ENCODE measurements at places on chromosomes 1 and 21.

DNA sequence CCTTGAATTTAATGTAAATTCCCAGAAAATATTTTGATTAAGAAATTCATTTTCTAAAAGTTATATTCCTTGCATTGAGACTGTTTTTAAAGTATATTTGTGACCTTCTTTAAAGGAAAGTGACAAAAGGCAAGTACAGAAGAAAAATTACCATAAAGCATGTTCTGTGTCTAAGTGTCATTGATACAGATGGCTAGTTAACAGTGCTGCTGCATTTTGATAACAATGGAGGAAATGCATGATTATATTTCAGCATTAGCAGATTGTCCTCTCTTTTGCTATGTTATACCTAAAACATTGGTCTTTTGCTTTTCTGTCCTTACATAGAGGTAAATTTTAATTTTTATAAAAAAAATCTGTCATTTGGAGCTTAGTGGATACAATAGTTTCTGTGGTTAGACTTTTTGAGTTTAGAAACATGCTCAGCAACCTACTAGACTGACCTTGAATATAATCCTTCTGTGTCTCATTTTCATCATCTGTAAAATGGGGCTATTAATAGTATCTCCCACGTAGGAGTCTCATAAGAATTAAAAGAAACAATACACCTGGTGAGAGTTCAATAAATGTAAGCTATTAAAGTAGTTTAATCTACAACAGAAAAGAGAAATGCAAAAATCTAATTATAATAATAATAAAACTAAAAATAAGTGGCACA lies 51.1 kb upstream of the RGS21 start:
- no peak for DNase-seq

DNA sequence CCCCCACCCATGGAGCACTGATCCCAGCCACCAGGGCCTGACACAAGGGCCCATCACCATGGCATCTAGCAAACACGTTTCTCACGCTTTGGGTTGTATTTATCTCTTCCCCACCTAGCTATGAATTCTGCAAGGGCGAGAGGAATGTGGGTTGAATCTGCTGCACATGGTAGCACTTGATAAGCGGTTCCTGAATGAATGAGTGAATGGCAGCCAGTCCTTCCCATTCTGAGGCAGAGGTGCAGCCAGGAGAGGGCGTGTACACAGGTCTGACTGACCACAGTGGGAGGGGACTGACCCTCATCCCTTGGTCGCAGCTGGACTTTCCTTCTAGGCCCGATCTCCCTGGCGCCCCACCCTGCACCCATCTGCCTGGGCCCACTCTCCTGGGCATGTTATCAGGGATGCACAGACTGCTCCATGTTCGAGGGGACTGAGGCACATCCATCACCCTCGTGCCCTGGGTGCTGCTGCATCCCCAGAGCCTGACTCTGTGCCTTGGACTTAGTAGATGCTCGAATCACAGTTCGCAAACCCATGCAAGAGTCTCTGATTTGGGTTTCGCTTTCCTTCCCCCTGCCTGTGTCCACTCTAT lies 1.0 kb downstream of the RD3 start:
- no peak for DNase-seq

DNA sequence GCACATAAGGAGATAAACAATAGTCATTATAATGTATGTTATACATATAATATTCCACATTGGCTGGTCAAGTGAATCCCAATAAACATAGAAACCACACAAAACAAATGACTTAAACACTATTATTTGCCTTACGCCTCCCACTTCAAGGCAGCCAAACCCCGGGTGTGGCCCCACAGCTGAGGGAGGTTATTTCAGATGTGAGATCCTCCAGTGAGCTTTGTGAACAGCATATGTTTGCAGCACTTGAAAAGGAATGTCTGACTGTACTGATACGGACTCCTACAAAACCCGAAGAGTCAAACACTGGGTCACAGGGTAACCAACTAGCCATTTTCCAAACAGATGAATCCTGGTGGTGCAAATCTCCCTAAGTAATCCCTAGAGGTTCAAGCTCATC lies 27.1 kb upstream of the DISP1 start:
- DNase-seq: no peak

DNA sequence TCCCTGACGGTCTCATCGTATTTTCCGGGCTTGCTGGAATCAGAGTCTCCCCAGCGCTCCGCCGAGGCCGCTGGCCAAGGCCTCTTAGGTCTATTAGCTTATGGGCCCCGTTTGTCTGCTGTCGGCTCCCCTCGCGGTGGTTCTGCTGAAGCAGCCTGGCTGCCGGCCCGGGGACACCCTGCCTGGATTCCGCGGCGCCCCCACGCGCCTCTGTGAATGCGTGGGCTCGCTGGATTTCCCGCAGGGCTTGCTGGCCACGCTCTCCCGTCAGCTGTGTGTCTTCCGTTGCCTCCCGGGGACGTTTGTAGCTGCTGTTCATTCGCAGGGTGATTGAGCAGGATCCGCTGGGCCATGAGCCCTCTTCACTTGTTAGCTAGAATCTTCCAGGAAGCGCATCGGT lies 8.4 kb downstream of the LRRC3 start:
- DNase-seq: no peak

GRCh38 chr1:91699339-91699974 lies 186.5 kb downstream of the TGFBR3 start:
- DNase-seq: no peak

DNA sequence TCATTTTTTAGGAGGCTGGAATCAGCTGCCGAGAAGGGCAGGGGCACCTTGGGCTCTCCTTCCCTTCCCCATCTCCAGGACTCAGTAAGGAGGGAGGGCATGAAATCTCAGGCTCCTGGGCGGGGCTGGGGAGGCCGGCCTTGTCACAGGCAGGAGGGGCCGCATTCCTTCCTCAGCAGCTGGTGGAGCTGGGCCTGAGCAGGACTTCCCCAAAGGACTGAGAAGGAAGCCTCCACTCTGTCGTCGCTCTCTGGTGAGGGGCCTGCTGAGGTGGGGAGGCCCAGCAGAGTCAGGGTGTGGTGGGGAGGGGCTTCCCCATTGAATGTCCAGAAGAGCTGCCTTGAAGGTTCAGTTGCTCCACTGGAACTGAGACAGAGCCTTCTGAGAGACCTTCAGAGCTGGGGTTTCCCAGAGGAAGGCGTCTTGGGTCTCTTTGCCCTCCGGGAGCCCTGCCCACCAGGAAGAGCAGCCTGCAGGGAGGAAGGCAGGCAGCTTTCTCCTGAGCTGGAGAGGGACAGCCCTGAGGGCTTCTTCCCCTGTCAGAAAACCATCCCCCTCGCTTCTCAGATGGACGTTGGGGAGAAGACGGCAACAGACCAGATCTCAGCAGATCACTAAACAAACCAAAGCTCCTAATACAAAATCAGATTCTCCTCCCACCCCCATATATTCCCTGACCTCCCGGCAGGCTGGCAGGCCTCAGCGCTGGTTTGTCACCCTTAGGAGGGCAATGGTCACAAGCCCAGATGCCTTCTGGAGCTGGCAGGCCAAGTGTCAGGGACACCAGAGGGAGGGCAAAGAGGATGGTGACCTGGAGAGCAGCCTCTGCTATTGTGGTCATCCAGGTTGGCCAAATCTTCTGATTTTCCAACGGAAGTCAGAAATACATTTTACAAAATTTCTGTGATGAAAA lies 10.7 kb downstream of the KCNA10 start:
- no peak for DNase-seq

DNA sequence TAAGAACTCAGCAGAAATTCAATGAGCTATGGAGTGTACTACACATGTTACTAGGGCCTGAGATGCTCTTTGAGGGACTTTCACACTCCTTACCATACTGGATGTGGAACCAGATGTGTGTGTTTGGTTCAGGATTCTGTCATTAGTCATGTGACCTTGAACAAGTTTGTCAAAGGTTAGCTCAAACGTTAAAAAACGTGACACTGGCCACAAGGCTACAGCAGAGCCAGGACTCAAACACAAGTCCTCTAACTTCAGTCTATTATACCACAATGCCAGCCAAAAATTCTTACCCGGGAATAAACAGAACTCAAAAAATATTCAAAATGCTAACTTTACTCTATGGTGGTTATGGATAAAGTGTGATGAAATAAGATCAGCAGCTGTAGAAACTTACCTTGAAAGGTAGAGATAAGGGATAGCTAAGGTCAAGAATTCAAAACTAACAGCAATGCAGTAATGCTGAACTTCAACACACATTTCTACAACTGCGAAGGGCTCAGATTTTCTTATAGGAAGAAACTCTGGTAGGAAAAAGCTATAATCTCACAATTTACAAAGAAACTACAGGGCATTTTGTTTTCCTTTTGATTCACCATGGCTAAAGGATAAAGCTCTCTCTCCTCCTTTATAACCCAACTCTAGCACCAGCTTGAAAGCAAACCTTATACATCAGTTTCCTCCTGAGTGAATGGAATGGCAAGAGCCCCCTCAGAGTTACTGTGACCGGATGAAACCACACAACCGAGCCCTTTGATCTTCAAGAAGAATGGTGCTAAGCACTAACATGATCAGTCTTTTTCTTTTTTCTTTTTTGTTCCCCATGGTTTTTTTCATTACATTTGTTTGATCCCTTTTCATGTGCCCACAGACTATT lies 233.9 kb downstream of the SLC45A1 start:
- DNase-seq: peak; percentile 26

DNA sequence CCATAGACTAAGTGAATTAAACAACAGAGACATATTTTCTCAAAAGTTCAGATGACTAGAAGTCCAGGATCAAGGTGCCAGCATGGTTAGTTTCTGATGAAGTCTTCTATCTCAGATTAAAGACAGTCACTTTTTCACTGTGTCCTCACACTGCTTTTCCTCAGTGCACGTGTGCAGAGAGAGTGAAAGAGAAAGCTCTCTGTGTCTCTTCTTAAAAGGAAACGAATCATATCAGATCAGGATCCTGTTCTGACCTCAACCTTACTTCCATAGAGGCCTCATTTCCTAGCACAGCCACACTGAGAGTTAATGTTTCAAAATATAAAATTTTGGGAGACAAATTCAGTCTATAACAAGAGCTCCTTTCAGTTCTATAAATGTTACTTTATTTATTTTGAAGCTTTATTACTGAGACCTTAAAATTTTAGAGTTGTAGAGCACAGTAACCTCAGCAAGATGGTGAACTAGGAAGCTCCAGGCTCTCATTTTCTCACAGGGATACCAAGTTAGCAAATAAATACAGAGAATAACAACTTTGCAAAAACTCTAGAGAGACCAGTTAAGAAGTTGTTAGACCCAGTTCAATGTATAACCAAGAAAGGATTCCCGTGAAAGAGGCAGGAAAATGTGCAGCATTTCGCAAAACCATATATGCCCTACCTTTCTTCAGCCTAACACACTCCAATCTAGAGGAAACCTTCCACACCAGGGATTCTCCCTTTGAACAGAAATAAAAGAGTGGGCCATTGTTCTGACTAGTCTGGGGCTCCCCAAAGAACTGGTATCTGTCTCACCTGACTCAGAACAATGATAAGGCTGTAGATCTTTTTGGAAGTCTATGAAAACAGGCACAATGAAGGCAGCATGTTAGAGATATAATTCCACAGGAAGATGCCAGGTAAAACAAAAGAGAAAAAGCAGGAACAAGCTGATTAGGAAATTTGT lies 372.2 kb downstream of the MRPL39 start:
- no peak for DNase-seq

- no peak for DNase-seq
Measured at GRCh38 chr21:29366532-29366931, 67.8 kb downstream of the BACH1 start.

DNA sequence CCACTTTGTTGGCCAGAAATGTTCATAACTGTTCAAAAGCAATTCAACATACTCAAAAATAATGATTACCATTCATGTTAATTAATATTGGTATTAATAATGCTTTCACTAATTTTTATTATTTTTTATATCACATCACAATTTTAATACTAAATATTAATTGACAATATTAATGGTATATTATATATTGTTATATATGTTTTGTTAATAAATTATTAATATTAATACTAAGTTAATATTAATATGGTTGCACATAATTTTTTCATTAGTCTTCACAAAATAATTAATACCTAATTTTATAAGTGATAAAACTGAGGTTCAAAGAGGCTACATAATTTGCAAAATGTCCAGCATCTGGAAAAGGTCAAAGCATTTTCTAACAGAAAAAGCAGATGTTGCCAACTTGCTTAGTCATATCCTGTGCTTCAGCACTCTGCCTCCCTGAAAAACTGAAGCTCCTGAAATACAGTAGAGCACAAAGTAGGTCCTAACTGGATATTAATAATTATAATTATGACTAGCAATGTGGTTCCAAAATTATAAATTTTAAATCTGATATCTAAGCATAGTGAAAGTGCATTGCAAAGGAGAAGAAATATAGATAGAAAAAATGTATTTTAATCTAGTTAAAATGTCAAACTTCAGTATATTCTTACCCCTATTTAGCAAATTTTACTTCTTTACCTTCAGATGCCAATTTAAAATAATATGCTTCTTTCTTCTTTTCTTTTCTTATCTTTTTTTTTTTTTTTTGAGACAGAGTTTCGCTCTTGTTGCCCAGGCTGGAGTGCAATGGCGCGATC lies 123.2 kb upstream of the TNFSF4 start:
- DNase-seq: no peak

- DNase-seq: no peak
Measured at GRCh38 chr1:202144402-202145067, at the start of gene ARL8A. Gene ARL8A (minus strand): TSS chr1:202144737. CDS start chr1:202144572, 165 bp downstream.

DNA sequence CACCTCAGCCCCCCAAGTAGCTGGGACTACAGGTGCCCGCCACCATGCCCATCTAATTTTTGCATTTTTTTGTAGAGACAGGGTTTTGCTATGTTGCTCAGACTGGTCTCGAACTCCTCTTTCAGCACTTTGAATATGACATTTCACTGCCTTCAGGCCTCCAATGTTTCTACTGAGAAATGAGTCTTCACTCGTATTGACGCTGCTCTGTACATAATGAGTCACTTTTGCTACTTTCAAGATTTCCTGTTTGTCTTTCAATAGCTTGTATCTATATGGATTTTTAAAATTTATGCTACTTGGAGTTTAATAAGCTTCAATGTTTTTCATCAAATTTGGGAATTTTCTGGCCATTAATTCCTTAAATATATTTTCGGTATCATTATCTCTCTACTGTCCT lies 64.7 kb downstream of the GORAB start:
- DNase-seq: no peak

DNA sequence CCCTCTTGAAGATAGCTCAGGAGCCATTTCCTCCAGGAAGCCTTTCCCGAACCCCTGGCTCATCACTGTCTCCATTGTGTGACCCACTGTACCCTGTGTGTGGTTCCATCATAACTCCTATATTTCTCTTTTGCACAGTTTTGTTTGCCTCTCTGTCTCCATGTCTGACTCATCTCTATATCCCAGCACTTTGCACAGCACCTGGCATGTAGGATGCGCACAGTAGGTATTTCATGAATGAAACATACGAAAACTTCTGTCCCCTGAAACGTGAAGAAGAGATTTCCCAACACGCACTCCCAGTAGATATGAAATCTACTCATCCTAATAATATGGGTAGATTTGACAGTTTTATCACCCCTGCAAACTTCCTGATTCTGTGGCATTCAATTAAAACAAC lies 275.2 kb downstream of the NFIA start:
- DNase-seq: no peak

Data from neuronal stem cell (in vitro differentiated cells).